Non-pigmented ciliary epithelial cell (primary cell): ENCODE measurements at places on chromosomes 3 and 15.

DNA sequence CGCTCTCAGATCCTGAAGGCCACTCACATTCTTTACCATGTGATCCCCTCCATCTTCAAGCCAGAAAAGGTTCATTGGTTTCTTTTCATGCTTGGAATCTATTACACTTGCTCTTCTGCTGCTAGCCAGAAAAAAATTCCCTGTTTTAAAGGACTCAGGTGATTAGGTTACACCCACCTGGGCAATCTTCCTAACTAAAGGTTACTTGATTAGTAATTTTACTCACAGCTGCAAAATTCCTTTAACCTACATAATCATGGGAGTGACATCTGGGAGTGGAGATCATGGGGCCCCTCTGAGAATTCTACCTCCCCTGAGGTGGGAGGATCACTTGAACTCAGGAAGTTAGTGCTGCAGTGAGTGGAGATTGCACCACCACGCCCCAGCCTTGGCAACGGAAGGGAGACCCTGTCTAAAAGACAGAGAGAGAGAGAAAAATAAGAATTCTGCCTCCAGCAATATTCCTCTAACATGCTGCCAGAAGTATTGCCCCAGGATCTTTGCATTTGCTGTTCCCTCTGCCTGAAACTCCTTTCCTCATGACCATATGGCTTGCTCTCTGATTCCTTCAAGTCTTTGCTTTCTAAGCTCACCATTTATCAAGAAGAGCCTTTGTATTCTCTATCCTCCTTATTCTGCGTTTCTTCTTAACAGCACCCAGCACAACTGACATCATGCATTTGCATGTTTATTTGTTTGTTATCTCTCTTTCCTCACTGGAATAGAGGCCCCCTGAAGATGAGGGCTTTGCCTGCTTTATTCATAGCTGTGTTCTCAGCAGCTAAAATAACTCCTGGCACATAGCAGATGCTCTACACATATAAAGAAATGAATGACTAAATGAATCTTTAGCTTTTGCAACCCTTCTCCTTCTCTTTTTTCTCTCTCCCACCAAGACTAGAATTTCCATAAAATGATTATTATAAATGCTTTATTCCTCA lies 68.2 kb downstream of the EDEM1 start:
- DNase-seq, result no peak

DNA sequence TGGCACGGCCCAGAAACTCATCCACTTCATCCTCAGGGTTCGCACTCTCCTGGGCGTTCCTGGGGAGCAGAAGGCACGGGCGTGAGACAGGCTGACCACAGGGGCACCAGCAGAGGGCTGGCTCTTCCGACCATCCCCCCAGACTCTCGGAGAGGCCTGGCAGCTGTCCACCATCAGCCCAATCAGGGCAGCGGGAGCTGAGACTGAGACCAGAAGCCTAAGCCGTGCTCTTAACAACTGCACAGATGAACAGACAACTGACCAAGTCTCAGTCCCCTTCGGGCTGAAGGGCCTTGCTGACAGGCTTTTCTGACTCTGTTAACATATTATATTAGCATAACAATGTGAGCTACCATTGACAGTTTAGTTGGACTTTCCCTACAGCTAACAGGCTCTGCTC lies 118.0 kb downstream of the SEC22A start:
- DNase-seq, result no peak

DNA sequence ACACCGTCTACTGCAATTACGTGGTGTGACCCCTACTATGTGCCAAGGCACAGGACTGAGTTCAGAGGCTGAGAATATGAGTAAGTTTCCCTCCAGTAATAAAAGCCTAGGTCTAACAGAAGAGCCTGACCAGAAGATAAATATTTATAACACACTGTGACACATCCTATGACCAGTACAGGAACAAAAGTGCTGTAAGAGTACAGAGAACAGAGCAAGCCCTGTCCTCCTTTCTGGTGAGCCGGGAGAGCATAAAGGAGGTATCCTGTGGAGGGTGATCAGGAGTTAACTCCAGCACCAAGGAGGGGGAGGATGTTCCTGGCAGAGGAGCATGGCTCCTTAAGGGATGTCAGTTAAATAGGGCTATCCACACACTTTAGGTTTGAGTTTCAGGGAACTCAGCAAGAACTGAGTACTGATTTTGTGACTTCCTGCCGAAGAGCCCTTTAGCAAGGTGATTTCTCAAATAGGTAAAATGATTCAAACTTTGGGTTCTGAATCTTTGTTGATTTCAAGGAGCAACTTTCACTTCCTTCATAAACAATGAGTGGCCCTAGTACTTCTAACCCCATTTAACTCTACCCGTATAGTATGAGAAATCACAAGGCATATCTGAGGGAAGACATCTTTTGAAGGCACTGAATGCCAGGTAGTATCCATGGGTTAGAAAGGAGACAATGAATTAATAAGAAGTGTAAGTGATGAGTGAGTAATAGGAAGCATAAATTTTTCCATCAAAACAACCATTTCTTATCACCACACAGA lies 198.0 kb downstream of the THRB start:
- no peak for DNase-seq

DNA sequence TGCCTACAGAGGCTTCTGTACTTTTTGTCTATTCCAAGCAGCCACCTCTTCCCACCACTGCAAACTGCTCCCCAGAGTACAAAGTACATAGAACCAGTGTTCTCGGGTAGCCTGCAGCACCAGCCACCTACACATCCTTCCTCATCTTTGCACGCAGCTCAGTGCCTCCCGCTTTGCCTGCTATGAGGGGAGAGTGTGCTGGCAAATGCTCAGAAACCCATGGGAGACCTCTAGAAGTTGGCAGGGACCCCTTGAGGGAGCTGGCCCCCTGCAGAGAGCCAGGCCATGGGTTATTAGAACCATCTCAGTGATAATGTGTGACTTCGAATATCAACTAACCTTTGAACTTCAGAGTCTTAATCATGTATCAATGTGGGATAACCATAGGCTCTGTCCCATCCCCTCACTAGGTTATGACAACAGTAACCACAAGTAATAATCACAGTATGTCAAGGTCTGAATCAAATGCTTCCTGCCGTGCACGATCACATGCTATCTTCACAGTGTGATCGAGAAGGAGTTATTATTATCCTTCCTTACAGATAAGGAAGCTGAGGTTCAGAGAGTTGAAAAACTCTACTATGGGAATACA lies 22.8 kb upstream of the SMAD3 start:
- no peak for DNase-seq

DNA sequence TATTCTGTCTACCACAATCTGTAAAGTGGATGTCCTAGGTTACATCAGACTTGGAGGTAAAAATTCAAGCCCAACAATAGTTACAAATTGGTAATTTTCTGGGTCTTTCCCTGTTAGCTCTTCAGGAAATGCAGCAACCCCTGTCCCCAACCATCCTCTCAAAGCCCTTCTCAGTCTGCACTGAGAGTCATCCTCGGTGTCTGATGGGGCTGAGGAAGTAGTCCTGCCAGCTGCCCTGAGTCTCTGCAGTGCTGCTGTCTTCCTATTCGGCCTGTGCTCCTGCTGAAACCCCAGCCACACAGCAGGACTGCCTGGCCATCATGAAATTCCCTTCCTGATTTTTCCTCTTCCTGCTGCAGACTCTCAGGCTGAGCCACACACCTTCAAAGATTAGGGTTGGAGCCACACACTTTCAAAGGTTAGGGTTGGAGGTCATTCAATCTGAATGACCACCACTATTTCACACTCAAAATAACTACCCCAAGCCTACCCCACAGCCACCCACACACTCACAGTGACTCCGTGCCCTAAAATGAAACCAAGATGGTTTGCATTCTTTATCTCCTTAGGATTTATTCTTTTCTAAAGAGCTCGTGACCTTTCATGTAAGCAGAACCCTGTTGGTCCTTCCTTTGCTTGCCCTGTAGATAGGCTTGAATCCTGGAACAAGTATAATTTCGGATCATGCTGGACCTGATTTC lies 17.6 kb downstream of the TRIM42 start:
- DNase-seq, result no peak

DNA sequence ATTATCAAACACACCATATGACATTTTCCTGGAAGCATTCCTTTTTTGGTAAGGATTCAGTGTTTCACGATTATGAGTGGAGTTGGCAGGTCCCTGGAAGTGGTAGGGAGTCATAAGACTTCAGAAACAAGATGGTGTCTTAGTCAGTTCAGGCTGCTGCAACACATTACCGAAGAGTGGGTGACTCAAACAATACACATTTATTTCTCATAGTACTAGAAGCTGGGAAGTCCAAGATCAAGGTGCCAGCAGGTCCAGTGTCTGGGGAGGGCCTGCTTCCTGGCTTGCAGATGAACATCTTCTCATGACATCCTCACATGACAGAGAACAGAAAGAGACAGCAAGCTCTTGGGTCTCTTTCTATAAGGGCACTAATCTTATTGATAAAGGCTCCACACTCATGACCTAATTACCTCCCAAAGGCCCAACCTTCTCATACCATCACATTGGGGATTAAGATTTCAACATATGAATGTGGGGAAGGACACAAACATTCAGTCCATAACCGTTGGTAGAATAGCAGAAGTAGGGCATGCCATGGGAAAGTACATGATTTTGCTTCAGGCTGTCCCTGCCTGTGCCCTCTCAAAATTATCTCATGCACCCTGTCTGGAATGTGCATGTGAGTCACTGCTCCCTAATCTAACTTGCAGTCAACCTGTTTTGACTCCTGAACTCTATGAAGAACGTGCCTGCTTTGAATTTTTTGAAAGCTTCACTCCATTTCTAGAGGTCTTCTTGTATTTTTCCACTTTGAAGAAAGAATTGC lies 72.5 kb downstream of the GTPBP8 start:
- DNase-seq, result no peak

DNA sequence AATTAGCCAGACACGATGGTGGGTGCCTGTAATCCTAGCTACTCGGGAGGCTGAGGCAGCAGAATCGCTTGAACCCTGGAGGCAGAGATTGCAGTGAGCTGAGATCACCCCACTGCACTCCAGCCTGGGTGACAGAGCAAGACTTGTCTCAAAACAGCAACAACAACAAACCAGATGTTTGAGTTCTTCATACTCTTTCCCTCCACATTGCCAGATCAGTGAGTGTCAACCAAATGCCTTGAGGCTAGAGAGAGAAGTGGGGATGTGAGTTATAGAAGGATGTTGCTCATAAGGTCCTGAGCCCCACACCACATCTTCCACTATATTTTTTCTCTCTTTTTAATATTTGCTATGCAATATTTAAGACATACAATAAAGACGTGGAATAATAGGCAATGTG lies 19.8 kb downstream of the MAPKBP1 start:
- DNase-seq, result no peak

- peak; percentile 88 for DNase-seq
Measured at GRCh38 chr15:52103217-52104207, 9.1 kb downstream of the BCL2L10 start.

DNA sequence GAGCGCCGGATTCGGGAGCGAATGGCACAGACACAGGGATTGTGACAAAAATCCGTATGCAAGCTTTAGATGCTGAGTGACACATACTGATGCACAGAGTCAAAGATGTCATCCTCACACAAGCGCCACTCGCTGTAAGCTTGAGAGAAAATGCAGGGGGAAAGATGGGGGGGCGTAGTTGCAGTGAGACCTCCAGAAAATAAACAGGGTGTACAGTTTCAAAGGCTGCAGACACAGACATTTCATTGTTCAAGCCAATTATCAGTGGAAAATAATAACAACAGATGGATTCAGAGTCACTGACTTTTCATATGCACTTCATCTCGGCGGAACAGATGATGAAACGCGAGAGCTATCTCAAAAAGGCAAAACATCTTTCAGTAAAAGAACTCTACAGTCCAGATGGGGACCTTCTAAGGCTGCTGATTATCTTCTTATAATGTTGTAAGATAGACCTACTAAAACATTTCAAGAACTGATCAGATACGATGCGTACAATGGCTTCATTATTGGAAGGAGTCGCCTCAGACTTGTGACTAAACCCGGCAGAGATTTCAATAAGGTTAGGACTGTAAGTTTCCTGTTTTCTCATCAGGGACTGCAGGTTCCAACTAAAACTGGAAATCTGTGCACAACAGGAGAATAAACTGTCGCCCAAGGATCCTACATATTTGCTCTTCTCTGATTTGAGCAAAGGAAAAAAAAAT lies 275.4 kb downstream of the FOXP1 start:
- no peak for DNase-seq

DNA sequence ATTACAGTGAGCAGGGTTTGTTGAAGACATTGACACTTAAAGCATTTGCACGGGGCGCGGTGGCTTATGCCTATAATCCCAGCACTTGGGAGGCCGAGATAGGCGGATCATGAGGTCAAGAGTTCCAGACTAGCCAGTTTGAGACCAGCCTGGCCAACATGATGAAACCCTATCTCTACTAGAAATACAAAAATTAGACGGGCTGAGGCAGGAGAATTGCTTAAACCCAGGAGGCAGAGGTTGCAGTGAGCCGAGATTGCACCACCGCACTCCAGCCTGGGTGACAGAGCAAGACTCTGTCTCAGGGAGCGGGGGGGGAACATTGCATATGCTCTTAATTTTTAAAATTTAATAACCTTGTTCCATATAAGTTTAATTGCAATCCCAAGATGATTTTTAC lies 11.9 kb downstream of the STT3B start:
- no peak for DNase-seq

GRCh38 chr15:90644952-90645725 lies 72.0 kb upstream of the BLM start:
- DNase-seq, result no peak

- no peak for DNase-seq
Measured at GRCh38 chr15:24962880-24963279, 8.1 kb downstream of the SNRPN start.

- no peak for DNase-seq
Measured at GRCh38 chr3:18247776-18248310, 177.3 kb downstream of the SATB1 start.

GRCh38 chr15:84800365-84800806 lies 16.8 kb upstream of the ALPK3 start:
- DNase-seq, result no peak

- no peak for DNase-seq
Measured at GRCh38 chr3:70607469-70607868, 295.0 kb upstream of the MDFIC2 start.

GRCh38 chr3:121752261-121752660 lies 2.7 kb upstream of the GOLGB1 start:
- no peak for DNase-seq

DNA sequence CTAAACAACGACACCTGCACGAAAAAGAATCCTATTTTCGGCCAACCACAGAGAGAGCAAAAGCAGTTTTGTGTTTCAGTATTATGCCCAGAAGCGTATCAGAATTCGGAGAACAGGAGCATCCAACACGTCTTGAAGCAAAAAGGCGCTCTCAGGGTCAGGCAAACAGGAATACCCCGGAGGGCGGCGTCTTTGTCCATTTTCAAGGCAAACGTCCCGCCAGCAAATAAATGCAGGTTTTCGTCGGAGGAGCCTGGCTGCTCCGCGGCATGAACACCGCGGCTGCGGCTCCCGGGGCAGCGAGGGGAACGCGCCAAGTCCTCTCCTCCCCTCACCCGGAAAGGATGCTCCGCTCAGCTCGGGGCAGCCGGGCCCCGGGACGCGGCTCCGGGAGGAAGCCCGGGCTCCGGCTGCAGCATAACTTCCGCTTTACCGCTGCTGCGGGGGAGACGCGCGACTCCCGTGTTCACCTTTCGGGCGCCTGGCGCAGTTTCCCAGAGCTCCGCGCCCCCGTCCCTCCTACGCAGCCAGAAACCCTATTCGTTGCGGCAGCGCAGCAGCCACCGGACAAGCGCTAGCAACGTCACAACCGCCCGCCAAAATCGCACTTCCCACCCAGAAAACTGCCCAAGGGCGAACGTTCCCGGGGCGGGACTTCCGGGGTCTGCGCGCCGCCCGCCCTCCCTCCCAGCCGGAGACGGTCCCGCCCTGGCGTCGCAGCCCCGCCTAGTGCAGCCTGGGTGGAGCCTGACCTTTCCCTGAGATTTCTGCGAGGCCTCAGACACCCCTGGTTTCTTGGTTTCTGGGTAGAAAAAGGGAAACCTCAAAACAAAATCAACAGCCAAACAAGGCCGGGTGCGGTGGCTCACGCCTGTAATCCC lies at the start of gene RNF168:
RNF168 (minus strand) TSS at position 573 of the 881 bp plus-strand sequence. CDS start 595 bp downstream, outside the sequence.
- DNase-seq, result peak; percentile 74
